ENCODE measurements at places on chromosomes 11 and 22. TPM values are rescaled to one million over a fixed set of nuclear protein-coding genes. Genes with fewer than 3 reads are reported as not detected.

Gene CASP1
- polyA plus RNA-seq: 8.1 TPM

Gene IFITM1
- 35.6 TPM for polyA plus RNA-seq

Gene HPS5
- 21.1 TPM for polyA plus RNA-seq

Gene ELFN2
- polyA plus RNA-seq: 5.3 TPM

Gene SOX10
- polyA plus RNA-seq: 1.0 TPM

Gene TIGD3
- 0.49 TPM for polyA plus RNA-seq

Gene RELA
- polyA plus RNA-seq: 50.0 TPM

Gene ACTN3
- polyA plus RNA-seq: 0.50 TPM

Measured in left renal pelvis (tissue), 4 donors.